ENCODE measurements at places on chromosomes 2 and 18. TPM values are rescaled to one million over a fixed set of nuclear protein-coding genes. Genes with fewer than 3 reads are reported as not detected.
A peak's percentile ranks its signal among the peaks of the same experiment; 100 is the strongest.

The CROCC2 gene
- total RNA-seq: 0.04 TPM

The CDH2 gene
- total RNA-seq: 3.3 TPM

The LYPD6B gene
- not detected for total RNA-seq

- H3K27ac ChIP-seq: no peak overlapping the region
- no peaks in the 10 kb centered on the region for H3K4me1 ChIP-seq
- H3K27me3 ChIP-seq: no peaks in the 10 kb centered on the region
- no peaks in the 10 kb centered on the region for H3K36me3 ChIP-seq
- DNase-seq: no peak
- no peak overlapping the region for H3K4me3 ChIP-seq
Observed at GRCh38 chr2:28505361-28505760, 9.5 kb downstream of the PLB1 start.

GRCh38 chr18:3350566-3351527 is 88.9 kb downstream of the MYL12B start:
- no peaks in the 10 kb centered on the region for H3K36me3 ChIP-seq
- no peaks in the 10 kb centered on the region for H3K27me3 ChIP-seq
- no peak overlapping the region for H3K27ac ChIP-seq

DNA sequence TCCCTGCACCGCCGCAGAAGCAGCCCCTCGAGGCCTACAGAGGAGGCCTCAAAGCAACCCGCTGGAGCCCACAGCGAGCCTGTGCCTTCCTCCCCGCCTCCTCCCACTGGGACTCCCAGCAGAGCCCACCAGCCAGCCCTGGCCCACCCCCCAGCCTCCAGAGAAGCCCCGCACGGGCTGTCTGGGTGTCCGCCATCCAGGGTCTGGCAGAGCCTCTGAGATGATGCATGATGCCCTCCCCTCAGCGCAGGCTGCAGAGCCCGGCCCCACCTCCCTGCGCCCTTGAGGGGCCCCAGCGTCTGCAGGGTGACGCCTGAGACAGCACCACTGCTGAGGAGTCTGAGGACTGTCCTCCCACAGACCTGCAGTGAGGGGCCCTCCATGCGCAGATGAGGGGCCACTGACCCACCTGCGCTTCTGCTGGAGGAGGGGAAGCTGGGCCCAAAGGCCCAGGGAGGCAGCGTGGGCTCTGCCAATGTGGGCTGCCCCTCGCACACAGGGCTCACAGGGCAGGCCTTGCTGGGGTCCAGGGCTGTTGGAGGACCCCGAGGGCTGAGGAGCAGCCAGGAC is 31.2 kb downstream of the GPC1 start:
- no peak overlapping the region for H3K4me3 ChIP-seq
- H3K4me1 ChIP-seq: peaks cover 2% of the 10 kb centered on the region
- H3K27me3 ChIP-seq: no peaks in the 10 kb centered on the region
- peaks cover 44% of the 10 kb centered on the region for H3K36me3 ChIP-seq
- DNase-seq: no peak
- no peak overlapping the region for H3K27ac ChIP-seq

DNA sequence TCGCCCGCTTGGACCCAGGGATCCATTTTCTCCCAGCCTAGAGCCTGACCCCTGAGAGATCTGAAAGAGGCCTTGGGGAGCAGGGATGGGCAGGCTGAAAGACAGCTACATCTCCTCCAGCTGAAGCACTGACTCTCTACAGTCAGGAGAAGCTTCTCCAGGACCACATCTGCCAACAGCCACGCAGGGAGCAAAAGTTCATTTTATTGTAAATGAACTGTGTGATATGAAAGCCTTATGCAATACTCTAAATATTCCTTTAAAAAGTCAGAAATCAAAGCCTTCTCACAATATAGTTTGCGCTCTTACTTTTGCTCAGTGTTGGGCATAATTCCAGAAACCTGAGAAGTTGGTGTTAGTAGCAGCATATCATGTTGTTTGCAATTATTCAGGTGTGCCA is 428.9 kb upstream of the RAB6C start:
- no peak for DNase-seq
- no peak overlapping the region for H3K4me3 ChIP-seq
- no peak overlapping the region for H3K27ac ChIP-seq
- no peaks in the 10 kb centered on the region for H3K27me3 ChIP-seq

GRCh38 chr18:59402432-59403090 is 43.5 kb upstream of the LMAN1 start:
- H3K27ac ChIP-seq: no peak overlapping the region
- H3K36me3 ChIP-seq: no peaks in the 10 kb centered on the region
- peak; percentile 78 for DNase-seq
- H3K27me3 ChIP-seq: no peaks in the 10 kb centered on the region
- no peak overlapping the region for H3K4me3 ChIP-seq
- H3K4me1 ChIP-seq: no peaks in the 10 kb centered on the region

DNA sequence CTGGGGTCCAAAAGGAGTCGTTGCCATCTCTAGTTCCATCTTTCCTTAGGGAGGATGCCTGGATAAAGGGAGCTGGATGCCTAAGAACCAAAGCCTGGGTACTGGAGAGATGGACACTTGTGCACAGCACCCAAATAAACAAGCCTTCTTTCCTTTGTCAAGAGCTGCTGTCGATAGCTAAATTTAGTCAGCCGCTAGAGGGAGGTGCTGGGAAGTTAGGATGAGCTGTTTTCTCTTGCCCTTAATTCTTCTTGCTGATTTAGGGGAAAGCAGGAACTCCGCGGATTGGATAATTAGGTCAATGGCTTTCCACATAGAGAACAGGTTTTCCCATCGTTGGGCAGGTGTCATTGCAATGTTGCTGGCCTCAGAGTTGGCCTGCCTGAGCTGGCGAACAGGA is 30.9 kb upstream of the SERPINB12 start:
- H3K27ac ChIP-seq: no peak overlapping the region
- DNase-seq: peak; percentile 21
- H3K4me1 ChIP-seq: peaks cover 2% of the 10 kb centered on the region
- no peaks in the 10 kb centered on the region for H3K27me3 ChIP-seq
- H3K36me3 ChIP-seq: no peaks in the 10 kb centered on the region

GRCh38 chr2:72822794-72823193 is 3.0 kb downstream of the EXOC6B start:
- H3K36me3 ChIP-seq: no peaks in the 10 kb centered on the region
- H3K4me3 ChIP-seq: no peak overlapping the region
- H3K27ac ChIP-seq: no peak overlapping the region
- DNase-seq: no peak

DNA sequence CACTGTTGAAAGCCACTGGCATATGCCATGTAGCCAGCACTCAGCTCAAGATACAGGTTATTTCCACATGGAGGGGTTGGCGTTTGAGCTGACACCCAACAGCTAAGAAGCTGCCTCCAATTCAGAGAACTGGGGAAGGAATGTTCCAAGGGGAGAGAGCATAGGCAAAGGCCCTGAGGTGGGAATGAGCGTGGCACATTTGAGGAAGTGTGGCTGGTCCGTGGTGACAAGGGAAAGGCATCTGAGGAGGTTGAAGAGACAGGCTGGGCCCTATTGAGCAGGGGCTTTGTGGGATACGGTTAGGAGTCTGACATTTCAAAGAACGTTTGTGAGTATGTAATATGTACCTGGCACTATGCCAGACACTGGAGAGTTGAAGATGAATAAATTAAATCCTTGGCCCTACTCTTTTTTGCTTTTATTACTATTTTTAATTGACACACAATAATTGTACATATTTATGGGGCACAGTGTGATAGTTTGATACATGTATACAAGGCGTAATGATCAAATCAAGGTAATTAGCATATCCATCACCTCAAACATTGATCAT is 27.6 kb upstream of the TMBIM1 start:
- no peak overlapping the region for H3K4me3 ChIP-seq
- no peaks in the 10 kb centered on the region for H3K36me3 ChIP-seq
- no peak overlapping the region for H3K27ac ChIP-seq
